ENCODE measurements at places on chromosomes 1 and 21.

DNA sequence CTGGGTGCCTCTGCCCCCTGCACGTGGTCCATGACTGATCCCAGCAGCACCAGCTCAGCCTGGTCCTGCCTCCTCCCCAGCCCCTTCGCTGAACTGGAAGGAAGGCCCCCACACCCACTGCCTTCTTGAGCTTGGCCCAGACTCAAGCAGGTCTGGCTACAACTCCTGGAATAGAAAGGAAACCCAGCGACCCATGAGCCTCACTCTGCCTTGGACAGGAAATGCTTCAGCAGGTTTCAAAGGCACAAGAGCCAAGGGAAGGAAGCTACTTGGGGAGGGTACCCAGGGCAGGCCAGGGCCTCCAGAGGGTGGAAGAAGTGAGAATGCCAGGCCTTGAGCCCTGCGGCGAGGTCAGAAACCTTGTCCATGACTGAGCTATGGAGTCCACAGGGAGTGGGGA lies 35.9 kb upstream of the RD3 start:
- DNase-seq = no peak

GRCh38 chr1:17045634-17046333 lies 8.0 kb downstream of the SDHB start:
- peak; percentile 73 for DNase-seq

DNA sequence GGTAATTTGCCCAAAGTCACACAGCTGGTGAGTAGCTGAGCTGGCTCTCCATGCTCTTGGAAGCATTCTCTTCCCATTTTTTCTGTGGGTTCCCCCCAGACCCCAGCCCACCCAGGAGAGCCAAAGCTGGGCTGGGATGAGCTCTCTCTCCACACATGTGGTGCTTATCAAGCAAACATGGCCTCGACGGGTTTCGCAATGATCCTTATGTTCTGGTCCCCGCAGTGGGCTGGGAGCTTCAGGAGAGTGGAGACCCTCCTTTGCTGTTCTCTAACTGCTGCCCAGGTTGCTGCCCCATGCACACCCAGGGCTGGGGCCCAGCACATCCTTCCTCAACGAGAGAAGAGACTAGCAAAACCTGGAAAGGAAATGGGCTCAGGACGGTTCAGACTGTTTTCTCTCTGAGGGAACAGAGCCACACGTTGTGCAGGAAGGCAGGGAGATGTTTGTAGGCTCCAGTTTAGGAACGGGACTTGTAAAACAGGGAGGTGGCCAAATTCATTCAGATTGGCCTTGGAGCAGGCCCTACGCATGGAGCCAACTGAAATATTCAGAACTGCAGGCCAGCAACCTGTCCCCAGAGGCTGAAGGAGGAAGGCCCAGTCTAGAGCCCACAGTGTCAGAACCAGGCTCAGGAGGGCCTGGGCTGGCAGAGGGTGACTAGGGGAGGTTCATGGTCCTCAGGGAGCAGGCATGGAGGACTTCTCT lies 27.2 kb upstream of the CSF1 start:
- DNase-seq = no peak

- no peak for DNase-seq
Measured at GRCh38 chr1:187229496-187229895, 400.7 kb downstream of the PLA2G4A start.

DNA sequence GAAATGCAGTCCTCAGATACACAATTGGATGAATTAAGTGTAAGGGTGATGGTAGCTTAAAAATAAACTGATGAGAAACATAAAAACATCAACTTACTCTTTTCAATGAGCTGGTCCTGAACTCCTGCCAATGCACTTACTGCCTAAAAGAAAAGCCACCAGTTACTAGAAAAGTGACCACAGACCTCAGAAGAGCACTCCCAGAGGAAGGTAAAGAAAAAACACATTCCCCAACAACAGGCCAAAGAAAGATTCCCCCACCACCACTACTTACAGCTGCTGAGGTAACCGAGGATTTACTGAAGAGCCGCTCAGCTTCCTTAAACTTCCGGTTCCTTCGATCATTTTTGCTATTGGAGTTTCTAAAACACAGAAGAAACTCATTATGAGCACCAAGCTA lies 5.4 kb downstream of the MEAF6 start:
- DNase-seq = peak; percentile 42

DNA sequence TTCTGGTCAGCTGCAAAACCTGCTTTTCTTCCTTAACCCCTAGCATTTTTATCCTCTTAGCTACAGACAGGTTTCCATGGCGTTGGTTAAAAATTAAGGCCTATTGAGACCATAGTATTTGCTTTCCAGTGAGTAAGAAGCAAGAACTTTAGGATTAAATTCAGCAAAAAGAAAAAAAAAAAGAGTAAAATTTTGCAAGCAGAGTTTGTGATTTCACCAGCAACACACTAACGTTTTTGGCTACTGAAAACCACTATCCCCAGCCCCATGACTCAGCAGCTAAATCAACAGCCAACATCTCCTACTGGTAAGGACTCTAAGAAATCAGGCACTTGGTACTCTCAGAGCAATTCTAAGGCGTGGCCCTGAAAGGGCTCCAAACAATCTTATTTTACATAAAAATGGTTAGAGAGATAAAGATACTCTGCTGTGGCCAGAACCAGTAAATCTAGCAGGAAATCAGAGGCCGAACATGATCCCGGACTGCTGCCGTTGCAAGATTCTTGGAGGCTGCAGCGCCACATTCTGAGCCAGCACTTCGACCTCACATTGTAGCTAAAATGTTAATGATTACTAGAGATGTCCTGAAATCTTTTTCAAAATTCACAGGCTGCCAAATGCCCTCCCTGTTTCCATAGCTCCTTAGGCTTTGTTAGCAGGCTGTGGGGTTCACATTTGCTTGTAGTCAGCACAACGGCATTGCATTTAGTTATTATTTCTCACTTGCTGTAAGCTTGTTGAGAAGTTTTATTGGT lies 1.6 kb upstream of the ENO1 start:
- DNase-seq = peak; percentile 98

DNA sequence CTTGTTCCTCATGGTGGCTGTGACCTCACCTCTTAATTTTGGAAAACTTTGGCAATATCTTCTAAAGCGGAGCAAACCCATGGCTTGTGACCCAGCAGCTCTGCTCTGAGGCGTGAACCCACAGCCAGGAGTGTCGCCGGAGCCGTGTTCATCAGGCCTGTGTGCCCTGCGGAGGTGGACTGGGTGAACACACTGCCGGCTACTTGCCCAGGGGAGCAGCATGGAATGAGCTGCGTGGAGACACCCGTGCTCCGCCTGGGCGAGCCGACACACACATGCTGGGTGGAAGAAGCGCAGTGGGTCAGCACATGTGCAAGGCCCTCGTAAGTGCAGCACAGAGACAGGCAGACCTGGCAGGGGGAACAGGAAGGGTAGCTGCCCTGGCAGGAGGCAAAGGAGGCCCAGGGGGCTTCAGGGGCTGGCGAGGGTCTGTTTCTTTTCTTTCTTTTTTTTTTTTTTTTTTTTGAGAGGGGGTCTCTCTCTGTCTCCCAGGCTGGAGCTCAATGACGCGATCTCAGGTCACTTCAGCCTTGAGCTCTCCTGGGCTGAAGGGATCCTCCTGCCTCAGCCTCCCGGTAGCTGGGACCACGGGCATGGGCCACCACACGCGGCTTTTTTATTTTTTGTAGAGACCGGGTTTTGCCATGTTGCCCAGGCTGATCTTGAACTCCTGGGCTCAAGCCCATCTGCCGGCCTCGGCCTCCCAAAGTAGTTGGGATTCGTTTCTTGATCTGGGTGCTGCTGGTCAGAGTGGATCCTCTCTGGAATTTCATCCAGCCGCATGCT lies 41.8 kb downstream of the AGPAT3 start:
- no peak for DNase-seq

DNA sequence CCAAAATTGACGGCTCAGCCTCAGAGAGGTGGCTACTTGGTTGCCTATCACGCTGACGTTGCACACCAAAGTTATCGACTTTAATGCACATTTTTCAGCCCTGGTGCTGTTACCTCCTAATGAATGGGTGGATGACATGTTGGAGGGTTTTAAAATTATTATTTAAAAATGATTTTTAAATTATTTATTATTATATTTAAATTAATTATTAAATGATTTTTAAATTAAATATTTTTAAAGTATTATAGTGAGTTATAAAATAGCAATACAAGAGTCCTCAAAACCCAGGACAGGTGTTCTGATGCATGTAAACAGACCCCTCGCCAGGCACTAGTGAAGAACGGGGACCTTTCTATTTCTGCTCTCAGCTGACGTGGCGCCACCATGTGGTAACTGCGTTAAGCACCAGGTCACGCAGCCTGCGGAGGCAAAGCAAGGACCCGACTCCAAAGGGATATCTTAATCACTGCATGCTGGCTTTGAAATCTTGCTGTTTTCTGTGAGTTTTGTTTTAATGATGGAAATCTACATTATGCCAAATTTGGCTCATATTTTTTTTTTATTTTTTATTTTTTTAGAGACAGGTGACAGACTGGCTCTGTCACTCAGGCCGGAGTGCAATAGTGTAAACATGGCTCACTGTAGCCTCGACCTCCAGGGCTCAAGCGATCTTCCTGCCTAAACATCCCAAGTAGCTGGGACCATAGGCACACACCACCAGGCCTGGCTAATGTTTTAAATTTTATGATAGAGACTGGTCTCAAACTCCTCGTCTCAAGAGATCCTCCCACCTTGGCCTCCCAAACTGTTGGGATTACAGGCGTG lies 22.6 kb downstream of the CASP9 start:
- DNase-seq = peak; percentile 47

Data from iris pigment epithelial cell (primary cell).